ENCODE measurements at places on chromosomes 6 and 20.

DNA sequence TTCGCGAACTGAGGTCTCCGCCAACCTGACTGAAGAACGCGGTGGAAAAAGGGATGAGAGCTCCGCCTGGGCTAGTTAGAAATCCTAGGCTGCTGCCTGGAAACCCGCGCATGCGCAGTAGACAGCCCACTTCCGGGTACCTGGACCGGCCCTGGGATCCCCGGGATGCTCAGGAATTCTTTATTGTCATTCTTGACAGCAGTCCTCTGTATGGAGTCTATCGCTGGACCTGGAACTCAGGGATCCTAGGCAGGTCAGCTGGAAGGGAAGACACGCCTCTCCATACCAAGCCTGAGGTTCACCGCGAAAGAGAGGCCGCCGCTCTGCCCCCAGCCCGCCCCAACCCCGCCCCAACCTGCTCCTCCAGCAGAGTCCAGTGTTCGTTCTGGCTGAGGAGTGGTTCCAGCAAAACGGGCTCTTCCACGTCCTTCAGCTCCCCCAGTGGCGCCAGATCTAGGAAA lies 1379.2 kb upstream of the DEFB115 start:
- DNase-seq = no peak

- DNase-seq = no peak
Observed at GRCh38 chr20:31474758-31475427, at the start of the genes DEFB124 and REM1. DEFB124 (minus strand) TSS chr20:31475127; CDS start chr20:31473013, 2,114 bp downstream. REM1 (plus strand) TSS chr20:31475288; CDS start chr20:31476446, 1,158 bp downstream.

GRCh38 chr20:47406849-47407682 lies 50.6 kb upstream of the ZMYND8 start:
- no peak for DNase-seq

DNA sequence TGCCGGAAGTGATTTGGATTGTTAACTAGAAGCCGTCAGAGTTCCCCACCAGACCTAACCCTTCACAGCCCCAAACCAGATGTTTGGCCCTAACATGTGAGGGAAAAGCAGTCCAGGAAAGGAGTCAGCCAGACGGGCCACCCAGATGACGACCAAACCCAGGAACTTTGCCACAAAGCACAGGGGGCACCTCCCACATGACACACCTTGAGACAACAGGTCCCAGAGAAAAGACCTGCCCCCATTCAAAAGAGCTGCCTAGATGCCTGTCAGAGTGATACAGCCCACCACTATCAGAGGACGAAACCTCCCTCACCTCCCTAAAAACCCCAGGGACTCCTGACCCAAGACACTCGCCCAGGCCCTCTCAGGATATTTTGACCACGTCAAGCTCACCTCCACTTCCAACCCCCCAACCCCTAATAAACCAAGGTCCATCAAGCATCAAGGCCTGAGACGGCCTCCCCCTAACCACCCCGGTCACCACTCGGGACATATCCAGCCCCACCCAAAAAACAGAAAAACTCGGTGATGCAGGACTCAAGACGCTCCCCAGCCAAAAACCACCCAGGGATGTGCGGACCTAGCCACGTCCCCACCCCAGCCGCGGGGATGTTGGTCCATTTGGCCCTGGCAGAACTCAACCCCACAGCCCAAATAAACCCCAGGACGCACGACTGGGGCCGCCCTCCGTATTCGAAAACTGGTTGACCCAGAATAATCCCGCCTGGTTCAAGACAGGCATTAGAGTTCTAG lies 662 bp downstream of the ZNF343 start:
- no peak for DNase-seq

- no peak for DNase-seq
Observed at GRCh38 chr6:72622094-72622940, 453 bp downstream of the KCNQ5 start.

DNA sequence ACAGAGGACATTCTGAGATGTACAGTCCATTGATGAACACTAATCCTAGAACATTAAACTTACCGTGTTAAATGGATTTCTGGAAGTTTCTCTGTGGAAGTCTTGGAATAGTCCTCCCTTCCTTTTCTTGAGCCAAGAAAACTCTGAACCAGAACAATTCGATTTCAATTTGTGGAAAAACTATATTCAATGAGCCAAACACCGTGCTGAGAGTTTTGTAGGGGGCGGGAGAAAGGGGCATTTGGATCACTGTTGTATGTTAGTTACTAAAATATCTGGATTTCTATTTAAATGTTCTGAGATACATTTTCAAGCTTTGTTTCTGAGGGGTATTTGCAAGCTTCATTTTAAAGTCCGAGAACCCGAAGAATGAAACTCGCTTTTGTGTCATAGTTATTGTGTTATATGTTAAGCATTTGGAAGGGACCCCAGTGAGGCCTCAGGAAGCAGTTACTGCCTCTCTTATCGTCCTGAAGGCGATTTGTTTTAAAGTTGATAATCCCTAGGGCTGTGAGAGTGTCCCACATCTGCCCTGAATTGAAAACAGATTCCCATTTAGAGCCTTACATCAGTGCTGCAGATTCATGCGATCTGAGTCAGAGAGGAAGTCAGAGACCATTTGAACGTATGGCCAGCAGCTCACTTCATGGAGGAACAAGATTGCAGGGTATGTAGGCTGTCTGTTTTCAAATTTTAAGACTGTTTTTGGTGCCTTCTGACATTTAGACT lies 70.8 kb upstream of the SASH1 start:
- no peak for DNase-seq

DNA sequence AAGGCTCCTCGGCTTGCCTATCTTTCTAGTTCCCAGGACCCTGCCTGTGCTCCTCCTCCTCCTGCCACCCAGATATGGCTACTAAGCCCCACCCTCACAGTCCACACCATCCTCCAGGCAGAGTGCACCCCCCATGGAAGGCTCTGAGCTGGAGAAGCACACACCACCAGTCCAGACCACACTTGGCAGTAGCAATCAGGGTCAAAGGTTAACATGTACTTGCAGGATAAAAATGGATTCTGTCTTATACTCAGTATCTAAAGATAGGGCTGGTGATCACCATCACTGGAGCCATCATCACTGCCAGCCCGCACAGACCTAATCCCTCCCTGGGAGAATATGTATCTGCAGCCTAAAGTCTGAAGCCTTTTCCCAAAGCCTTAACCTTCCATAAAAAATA lies 83.4 kb downstream of the PRKN start:
- DNase-seq = no peak

DNA sequence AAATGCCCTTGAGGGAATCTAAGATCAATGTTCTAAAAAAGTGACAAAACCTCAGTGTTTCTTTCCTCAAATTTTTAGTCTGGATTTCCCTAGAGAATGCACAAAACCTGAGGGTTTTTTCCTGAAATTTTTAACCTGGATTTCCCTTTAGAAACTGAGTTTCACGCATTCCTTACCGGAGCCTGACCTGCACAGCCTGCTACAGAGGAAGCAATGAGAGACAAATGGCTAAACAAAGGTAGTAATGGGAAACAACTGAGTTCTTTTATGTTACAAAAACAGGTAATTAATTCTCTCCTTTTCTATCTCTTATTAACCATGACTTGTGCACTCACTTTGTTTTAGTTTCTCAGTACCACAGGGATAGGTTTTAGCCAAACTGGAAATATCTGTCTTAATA lies 281.7 kb upstream of the NT5E start:
- DNase-seq = no peak

DNA sequence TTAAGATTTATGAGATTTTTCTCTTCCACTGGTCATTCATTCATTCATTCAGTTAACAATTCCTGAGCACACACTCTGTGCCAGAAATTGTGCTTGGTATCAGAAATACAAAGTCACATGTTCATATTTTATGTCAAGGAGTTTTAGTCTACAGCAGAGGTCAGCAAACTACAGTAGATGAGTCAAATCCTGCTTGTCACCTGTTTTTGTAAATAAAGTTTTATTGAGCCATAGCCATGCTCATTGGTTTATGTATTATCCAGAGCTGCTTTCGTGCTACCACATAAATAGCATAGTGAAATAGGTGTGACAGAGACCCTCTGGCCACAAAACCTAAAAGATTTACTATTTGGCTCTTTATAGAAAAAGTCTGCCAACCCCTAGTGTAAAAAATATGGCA lies 46.8 kb downstream of the THEMIS start:
- DNase-seq = no peak

GRCh38 chr6:15420959-15421438 lies 175.1 kb downstream of the JARID2 start:
- no peak for DNase-seq

DNA sequence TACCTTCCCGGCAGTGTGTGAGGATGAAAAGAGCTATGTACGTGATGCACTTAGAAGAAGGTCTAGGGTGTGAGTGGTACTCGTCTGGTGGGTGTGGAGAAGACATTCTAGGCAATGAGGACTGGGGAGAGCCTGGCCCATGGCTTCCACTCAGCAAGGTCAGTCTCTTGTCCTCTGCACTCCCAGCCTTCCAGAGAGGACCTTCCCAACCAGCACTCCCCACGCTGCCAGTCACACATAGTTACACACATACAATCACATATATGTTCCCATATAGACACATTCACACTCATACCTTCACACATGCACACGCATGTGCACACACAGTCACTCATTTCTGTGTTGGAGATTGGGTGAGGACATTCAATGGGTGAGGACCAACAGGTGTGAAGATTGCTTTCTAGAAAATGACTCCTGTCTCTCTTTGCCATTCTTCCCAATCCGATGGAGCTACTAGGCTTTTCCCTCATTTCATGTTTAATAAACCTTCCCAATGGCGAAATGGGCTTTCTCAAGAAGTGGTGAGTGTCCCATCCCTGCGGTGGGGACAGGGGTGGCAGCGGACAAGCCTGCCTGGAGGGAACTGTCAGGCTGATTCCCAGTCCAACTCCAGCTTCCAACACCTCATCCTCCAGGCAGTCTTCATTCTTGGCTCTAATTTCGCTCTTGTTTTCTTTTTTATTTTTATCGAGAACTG lies 30.4 kb downstream of the SRSF3 start:
- no peak for DNase-seq

GRCh38 chr6:149319422-149319821 lies 1.9 kb downstream of the TAB2 start:
- no peak for DNase-seq

GRCh38 chr6:134627707-134628106 lies 309.8 kb upstream of the SGK1 start:
- no peak for DNase-seq

- no peak for DNase-seq
Observed at GRCh38 chr6:89987140-89987539, 92.9 kb downstream of the GJA10 start.

- DNase-seq = no peak
Observed at GRCh38 chr6:159821122-159821521, 21.0 kb downstream of the PNLDC1 start.

GRCh38 chr6:116783852-116784251 lies 18.3 kb upstream of the FAM162B start:
- no peak for DNase-seq

- DNase-seq = no peak
Observed at GRCh38 chr6:80603679-80604078, 497.2 kb downstream of the BCKDHB start.
